ENCODE measurements at places on chromosomes 4 and X.

GRCh38 chr4:13193662-13194061 is 290.5 kb downstream of the RAB28 start:
- DNase-seq = no peak

DNA sequence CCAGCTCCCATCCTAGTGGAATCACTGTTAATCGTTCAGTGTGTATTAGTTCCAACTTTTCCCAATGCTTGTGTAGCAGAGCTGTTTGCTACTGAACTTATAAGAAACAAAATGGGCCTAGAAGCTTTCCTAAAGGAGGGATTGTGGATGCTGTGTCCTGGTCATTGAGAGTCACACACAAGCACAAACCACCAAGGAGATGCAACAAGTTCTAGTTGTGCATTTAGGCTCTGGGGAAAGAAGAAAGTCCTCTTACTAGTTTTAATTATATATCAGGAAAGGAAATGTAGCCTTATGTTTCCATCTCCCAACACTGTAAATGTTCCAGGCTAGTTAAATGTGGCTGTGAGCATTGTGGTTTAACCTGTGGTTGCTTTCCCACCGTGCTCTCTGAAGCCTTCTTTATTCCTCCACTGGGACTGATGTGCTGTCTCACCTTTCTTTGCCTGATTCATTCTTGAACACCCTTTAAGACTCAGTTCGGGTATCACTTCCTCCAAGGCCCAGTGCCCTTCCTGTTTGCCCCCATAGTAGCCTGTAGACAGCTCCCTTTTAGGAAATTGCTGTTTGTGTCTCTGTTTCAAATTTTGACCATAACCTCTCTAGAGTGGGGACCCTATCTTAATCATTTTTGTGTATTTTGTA is 34.3 kb downstream of the ATP10D start:
- no peak for DNase-seq

DNA sequence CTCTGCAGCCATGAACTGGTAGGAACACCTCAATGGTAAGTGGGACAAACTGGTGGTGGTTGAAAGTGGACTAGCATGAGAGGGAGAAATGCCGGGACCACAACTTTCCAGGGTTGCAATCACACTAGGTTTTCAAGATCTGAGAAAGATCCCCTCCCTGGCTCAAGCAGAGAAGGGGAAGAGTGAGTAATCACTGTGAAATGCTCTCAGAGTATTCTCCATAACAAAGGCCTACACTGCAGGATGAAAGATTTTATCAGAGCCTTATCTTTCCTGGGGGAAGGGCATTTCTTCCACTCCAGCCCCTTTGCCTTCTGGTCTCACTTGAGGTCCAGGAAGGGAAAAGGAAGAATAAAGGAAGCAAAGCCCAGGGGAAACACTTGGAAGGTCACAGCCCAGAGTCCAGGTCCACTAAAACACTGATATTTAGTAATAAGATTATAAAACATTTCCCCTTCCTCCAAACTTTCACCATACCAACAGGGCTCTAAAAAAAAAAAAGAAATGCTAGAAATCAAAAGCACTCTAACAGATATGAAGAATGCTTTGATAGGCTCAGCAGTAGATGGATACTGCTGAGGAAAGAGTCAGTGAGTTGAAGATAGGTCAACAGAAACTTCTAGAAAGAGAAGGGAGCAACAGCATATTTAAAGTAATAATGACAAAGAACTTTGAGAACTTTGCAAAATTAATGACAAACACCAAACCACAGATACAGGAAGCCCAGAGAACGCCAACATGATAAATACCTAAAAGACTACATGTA is 95.9 kb downstream of the WDFY3 start:
- DNase-seq = no peak

DNA sequence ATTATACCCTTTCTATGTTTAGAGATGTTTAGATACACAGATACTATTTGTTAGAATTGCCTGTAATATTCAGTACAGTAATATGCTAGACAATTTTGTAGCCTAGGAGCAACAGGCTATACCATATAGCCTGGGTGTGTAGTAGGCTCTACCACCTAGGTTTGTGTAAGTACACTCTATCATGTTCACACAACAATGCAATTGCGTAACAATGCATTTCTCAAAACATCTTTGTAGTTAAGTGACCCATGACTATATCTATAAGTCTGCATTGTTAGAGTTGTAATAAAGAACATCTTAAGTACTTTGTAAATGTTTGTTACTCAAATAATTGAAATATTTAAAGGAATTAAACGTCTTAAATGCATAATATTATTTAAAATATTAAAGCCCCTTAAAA is 379.3 kb downstream of the PPP3CA start:
- DNase-seq = no peak

GRCh38 chrX:24204331-24204730 is 54.8 kb downstream of the ZFX start:
- DNase-seq = no peak

DNA sequence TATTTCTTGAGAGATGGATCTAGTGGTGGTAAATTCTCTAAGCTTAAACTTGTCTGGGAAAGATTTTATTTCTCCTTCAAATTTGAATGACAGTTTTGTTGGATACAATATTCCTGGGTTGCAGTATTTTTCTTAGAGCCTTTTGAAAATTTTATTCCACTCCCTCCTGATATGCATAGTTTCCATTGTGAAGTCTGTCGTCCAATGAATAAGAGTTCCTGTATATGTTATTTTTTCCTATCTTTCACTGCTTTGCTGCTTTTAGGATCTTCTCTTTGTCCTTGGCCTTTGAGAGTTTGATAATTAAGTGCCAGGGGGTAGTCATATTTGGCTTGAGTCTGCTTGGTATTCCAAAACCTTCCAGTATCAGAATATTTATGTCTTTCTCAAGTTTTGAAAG is 1156.4 kb upstream of the AGA start:
- no peak for DNase-seq

DNA sequence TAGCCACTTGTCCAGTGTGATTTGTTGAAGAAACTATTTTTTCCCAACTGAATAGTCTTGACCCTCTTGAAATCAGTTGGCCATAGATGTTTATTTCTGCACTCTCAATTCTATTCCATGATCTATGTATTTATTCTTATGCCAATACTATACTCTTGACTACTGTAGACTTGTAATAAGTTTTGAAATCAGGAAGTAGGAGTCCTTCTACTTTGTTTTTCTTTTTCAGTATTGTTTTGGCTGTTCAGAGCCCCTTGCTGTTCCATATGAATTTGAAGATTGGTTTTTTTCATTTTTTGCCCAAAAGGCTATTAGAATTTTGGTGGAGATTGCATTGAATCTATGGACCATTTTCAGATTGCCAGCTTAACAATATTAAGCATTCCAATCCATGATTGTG is 10.2 kb downstream of the SAP30 start:
- DNase-seq = no peak

GRCh38 chr4:45550766-45551366 is 573.0 kb downstream of the GABRG1 start:
- DNase-seq = no peak

DNA sequence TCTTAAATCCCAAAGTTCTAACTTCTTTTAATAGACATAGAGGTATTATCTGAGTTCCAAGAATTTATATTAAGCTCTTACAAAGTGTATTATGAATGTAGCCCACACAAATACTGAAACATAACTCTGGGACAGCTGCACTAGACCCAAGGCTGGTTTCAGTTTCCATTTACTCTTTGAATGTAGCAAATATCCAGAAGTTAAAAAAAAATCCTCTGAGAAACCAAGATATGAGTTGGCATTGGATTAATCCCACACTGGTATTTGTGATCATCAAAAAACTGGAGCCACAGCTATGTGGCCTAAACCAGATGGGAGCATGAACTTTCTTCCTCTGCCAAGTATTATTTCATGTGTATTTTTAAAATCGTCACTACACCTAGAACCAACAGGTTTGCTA is 23.6 kb upstream of the SMPX start:
- DNase-seq = no peak

GRCh38 chr4:96003951-96004740 is 164.3 kb downstream of the PDHA2 start:
- no peak for DNase-seq

DNA sequence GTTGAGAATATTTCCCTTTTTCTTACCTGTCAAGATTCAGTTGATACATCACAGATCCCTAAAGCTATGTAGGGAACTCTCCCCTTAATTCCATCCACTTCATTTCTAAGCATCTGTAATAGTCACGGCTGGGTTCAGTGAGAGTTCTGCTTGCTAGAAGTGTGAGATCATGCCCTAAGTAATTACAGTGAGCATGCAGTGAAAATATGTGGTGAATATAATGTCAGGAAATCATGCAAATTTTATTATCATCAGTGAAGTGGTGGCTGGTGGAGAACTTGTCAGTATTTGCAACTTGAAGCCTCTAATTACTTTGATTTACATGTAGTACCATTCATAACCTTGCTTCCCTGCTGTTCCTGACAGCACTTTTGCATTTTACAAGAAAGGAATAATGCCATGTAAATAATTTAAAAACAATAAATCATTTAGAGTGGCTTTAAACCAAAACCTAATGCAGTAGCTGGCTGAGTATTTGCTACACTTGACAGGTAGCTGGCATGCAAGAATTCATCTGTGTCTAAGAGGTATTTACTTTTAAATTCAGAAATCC is 28.3 kb upstream of the CFAP299 start:
- DNase-seq = no peak

DNA sequence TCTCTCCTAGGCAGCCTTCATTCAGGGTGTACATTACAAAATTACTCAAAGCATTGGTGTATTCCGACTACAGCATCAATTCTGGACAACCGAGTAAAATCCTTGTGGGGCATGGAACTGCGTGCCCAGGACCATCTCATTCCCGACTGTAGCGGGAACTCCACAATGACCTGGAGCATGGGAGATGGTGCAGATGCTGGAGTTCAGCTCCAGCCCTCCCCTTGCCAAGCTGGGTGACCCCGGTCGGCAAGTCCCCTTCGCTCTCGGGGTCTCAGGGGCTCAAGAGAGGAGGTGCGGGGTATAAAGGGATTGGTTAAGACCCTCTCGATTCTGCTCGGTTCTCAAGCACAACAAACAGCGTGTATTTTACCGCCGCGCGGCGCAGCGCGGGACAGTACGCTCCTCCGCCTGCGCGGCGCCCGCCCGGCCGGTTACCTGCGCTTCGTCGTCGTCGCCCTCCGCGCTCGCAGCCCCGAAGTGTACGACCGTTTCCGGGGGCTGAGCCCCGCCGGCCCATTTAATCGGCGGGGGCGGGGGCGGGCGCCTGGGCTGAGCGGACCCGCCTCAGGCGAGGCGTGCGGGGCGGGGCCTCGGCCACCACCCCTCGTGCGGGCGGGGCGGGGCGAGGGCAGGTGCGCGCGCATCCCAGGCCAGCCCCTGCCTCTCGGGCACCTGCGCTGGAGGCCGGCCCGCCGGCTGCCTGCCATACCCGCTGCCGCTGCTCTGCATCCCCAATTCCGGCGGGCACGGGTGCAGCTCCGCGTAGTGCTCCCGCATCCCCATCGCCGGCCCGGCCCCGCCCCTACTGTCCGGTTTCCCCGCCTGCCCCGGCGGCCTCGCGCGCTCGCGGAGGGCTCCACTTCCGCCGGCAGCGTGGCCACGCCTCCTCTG is at the start of gene G6PD:
Gene G6PD (minus strand): TSS at position 493 of the 891 bp plus-strand sequence. CDS start 691 bp downstream, outside the sequence.
- DNase-seq = peak; percentile 46

GRCh38 chrX:25130619-25131018 is 114.9 kb upstream of the ARX start:
- DNase-seq = no peak

DNA sequence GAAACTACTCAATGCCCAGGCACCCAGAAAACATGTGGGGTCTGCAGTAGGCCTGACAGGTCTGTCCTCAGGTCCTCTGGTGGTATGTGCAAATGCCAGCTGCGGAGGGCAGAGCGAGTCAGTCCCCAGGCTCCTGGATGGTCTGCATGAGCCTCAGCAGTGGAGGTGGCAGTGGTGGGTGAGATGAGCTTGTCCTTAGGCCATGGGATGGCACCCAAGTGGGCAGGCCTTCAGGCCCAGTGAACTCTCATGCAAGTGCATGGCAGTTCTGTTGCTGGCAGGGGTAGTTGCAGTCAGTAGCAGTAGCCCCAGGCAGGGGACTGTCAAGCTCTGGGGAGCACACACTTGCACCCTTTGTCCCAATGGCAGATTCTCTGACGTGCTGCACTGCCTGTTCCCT is 106.3 kb upstream of the ANXA10 start:
- no peak for DNase-seq

DNA sequence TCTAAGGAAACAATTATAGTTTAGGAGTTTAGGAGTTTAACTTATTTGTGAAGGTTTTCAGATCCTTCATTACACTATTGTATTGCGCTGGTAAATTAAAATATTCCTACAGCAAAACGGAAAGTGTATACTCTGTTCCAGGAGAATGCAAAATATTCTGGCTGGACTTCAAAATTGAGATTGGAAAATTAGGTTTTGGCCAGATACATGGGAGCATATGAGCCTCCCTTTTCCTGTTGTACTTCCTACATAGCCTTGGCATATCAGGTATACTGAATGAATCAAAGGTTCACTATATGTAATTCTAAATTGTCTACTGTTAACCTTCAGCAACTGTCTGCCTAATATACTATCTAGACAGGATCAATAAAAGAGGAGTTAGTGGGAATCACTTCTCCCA is 25.2 kb upstream of the GRIA2 start:
- no peak for DNase-seq

- DNase-seq = no peak
These were observed 2.1 kb downstream of the JAKMIP1 start for GRCh38 chr4:6198278-6198677.

- DNase-seq = no peak
These were observed 31.1 kb downstream of the GRID2 start for GRCh38 chr4:92334716-92335350.

DNA sequence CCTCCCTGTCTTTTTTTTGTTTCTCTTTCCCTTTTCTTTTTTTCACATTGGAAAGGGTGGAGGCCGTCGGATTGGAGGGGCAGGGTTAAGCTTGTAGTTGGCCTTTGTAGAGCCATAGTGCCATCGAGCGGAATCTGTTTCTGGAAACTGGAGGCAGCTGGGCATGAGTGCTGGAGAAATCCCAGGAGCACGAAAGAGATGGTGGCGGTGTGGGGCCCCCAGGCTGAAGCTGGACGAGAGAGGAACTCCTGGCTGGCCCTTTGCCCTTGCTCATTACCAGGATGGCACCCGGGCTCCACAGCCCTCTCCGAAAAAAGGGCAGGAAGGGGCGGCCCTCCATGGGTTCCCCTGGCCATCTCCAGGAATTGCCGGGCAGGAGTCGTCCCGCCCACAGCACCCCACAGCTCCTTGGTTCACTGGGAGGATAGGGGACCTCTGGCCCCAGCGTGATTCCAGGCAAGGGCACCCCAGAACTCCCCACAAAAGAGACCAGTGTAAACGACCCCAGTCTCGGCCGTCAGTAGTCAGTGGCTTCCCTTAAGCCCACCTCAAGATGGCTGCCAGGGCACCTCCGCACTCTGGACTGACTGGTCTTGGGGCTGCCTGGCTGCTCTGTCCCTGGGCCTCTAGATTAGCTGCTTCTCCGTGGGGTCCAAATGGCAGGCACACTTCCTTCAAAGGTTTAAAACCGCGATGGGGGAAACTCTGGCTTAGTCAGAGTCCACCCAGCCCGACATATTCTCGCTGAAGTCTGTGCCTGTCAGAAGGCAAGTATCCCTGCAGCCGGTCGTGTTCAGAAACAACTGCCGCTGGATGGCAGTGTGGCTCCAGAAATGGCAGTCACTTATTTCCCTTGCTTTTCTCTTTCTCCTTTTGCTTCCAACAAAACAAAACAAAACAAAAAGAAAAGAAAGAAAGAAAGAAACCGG is 74.1 kb downstream of the NBDY start:
- DNase-seq = peak; percentile 12
